ENCODE measurements at places on chromosomes 5 and 9.
A peak's percentile ranks its signal among the peaks of the same experiment; 100 is the strongest.

DNA sequence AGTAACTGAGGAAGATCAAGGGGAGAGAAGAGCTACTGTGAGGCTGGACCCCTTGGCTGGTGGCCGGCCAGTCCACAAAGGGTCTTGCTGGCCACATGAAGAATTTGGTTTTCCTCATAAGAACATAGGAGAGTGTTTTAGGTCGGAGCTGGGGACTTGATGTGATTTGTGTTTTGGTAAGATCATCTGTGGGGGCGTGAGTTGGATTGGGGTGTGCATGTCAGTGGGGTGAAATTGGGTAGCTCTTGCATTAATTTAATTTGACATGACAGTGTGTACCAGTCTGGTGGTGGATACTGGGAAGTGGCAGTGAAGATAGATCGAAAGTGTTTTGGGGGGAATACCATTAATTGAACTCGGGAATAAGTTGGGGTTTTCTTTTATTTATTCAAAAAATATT, 8.6 kb downstream of the PAM start:
- no peak for DNase-seq

- no peak for DNase-seq
Measured at GRCh38 chr5:173575985-173576384, 40.5 kb downstream of the BOD1 start.

DNA sequence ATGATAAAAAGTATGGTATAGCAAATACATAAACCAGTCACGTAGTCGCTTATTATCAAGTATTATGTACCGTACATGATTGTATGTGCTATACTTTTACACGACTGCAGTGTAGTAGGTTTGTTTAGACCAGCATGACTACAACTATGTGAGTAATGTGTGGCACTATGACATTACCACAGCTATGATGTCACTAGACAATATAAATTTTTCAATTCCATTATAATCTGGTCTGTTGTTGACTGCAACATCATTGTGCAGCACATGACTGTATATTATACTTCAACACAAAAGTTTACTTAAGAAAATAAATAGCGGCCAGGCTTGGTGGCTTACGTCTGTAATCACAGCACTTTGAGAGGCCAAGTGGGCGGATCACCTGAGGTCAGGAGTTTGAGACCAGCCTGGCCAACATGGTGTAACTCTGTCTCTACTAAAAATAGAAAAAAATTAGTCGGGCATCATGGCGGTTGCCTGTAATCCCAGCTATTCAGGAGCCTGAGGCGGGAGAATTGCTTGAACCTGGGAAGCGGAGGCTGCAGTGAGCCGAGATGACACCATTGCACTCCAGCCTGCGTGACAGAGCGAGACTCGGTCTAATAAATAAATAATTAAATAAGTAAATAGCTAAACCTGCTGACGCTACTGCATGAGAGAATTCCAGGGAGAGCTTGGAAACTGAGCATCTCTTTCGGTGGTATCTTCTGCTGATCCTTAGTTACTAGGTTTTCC, 24.6 kb upstream of the JADE2 start:
- DNase-seq: no peak

GRCh38 chr5:14417276-14417730, 164.3 kb upstream of the OTULINL start:
- no peak for DNase-seq

- no peak for DNase-seq
Measured at GRCh38 chr5:149808264-149808982, 78.3 kb downstream of the PPARGC1B start.

DNA sequence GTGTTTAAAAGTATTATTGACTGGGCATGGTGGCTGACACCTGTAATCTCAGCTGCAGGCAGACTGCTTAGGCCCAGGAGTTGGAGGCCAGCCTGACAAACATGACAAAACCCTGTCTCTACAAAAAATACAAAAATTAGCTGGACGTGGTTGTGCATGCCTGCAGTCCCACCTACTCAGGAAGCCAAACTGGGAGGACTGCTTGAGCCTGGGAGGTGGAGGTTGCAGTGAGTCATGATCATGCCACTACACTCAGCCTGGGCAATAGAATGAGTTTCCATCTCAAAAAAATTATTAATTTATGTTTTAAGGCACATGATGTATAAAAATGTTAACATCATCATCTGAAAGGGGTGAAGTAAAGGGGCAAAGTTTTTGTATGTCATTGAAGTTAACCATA, 49.7 kb upstream of the FNIP1 start:
- DNase-seq: no peak

DNA sequence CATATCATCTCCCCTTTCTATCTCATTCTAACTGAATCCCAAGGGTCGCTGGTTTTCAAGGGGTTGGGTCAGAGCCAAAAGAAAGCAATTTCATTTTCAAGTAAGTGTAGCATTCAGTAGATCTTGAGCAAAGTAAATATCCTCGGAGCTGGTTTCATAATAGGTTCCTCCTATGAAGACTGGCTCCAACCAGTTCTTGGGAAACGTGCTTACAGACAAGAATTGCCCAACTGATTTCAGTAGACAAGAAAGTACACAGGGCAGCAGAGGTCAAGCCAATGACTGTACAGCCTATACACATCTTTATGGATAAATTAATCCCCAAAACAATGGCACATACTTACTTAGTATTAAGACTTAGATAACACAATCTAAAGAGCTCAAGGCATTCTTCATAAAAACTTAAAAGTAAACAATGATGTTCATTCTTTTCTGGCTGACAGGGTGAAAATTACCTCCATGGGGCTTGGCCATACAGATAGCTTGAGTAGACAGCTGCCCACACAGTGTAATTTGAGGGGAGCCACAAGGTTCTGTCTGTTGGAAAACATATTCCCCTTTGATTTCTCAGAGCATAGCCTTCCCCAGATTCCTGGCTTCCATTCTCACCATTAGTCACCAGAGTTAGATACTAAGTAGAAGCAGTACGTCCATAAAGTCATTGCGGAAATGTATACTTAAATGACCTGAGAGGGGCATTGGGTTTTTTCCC, 163.9 kb downstream of the ARRDC3 start:
- no peak for DNase-seq

DNA sequence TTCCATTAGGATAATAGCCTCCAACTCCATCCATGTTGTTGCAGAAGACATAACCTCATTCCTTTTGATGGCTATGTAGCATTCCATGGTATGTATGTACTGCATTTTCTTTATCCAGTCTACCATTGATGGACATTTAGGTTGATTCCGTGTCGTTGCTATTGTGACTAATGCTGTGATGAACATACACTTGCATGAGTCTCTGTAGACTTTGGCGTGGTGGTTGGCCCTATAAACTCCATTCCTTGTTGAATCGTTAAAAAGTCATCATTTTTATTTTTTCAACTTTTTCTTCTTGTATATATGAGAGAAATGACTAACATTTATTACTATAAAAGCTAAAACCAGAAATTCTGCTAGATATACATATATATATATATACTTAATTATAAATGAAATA, 1491.9 kb upstream of the CDH6 start:
- DNase-seq: no peak

DNA sequence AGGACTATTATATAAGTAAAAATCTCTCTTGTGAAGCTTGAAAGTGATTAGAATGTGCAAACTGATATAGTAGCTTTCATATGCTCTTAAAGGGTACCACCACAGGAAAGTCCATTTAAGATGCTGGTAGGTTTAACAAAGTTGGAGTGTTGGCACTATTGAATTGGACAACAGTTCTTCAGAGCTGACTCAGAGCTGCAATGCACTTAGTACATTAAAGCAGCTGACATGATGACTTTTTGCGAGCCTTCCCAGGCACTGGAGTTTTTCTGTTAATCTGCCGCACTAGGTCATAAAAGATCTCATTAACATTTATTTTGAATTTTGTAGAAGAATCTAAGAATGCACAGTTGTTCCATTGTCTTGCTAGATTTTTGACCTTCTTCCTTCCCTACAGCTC, 243.8 kb downstream of the ADAMTSL1 start:
- no peak for DNase-seq

DNA sequence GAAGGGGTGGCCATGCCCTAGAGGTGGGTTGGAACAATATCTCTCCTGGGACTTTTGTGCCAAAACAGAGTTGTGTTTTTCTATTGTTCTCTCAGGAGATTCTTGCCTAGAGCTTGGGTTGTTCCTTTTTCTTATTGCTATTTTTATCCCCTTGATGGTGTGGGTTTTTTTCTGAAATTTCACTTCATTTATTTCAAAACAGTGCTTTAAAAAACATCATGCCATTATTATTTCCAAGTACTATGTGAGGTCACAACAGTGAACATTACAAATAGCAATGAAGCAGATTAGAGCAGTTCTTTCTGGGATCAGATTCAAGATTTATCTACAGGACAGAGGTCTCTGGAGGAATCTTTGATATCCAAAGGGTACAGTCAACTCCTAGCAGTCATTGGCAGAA, 76.6 kb downstream of the ACTBL2 start:
- no peak for DNase-seq

DNA sequence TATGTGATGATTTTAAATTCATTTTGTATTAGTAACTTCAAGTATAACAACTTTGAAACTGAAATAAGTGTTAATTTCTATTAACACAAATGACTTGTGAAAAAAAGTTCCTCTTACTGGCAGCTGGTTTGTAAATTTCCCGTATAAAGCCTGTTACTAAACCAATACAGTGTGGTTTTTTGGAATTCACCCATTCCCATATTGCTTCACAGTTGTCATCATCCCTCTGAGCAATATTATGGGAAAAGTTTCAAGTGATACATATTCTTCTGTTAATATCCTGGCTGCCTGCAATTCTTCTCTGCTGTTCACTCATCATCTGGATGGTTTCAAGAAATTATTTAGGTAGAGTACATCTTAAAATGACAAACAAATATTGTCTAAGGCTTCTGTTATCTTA, 1185.1 kb upstream of the C9orf72 start:
- no peak for DNase-seq

DNA sequence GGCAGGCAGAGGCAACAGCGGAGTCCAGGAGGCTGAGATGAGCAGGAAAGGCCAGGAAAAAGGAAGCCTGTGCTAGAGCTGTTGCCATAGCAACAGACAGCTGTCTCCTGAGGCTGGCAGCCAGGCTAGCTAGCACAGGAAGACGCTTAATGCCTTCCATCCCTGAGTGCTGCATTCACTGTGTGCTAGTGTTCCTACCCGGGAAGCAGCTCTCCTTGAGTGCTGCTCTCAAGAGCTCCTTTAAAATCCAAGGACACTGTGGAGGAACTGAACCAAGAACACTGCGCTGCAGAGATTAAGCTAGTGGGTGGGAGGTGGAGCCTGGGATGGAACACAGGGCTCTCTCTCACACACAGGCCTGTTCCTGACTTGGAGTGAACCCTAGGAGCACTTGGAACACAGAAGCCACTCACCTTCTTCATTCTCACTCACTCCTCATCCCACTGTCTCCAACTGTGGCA, 53.5 kb upstream of the IL7R start:
- DNase-seq: no peak

DNA sequence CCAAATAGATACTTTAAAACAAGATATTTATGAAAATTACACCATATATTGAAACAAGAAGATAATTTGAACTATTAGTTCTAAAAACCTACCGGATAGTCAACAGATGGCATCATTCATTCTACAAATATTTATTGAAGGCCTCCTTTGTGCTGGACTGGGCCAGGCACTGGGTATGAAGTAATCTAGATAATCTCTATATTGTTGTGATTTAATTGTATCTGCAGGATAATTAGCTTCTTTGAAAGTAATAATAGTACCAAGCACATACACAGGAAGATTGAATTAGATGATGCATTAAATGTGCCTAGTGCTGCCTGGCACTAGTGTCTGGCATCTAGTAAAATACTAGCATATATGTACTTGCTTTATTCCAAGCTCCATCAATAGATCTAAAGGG, 735.2 kb upstream of the DMAC1 start:
- no peak for DNase-seq

DNA sequence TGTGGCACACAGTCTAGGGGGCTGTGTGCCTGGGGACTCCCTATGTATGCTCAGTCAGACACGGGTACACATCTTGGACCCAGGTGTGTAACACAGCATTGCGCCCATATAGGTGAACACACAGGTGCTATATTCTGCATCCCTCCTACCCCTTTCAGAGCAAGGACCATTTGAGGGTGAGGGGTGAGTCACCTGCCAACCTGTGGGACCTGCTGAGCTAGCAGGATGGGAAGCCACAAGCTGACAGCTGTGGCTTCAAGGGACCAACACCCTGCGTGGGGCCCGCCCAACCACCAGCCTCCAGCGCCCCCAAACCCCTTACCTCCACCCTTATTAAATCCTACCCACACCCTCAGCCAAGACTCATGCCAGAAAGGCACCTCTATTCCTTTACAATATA, 14.6 kb upstream of the AQP7 start:
- DNase-seq: peak; percentile 56

DNA sequence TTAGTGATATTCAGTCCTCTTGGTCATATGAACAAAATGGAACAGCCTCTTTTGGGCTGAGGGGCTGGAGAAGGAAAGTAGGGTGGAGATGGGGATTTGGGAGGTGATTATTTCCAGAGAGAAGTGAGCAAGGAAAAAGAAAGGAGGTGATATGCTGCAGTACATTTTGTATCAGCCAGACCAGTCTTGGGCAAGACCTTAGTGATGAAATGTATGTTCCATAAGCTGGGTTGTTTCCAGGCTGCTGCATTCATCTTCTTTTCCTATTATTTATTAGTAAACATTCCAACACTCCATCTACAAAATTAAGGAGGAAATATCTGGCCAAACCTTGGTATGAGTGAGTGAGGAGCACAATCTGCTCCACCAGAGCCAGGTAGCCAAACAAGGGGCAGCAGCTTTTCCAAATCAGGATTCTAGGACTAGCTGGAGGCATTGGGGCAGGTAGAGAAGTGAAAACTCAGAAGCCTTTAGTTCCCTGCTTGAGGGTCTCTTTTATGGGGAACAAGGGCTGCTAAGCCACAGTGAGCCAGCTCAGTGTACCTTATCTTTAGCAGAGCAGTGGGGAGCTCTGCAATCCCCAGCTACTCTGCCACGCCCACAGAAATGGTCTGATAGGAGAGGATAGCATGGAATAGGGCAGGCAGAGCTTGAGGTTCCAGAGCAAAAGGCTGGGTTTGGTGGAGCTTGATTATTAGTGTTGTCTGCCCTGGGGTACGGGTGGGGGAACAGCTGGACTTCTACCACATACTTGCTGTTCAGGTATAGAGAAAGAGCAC, 19.5 kb downstream of the RAD1 start:
- no peak for DNase-seq

All from activated effector memory CD4-positive, alpha-beta T cell treated with Interleukin-2 at 50 U/mL for 16 hours (primary cell).